ENCODE measurements at places on chromosomes 5 and 9.

DNA sequence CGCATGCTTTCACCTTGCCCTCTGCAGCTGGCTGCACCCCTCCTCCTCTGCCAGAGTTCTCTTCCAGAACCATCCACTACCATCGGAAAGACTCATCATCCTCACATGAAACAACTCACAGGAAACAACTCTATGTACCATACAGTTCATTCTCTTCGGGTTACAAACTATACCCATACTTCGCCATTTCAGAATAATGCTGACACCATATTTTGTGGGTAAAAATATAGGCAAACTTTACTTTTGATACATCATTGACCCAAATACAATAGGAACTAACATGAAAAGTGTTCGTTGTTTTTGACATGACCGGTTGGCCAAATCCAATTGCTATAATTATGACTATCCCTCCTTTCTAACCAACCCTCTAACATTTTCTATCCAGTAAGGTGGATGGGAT lies 421.0 kb downstream of the SEMA5A start:
- no peak for DNase-seq

DNA sequence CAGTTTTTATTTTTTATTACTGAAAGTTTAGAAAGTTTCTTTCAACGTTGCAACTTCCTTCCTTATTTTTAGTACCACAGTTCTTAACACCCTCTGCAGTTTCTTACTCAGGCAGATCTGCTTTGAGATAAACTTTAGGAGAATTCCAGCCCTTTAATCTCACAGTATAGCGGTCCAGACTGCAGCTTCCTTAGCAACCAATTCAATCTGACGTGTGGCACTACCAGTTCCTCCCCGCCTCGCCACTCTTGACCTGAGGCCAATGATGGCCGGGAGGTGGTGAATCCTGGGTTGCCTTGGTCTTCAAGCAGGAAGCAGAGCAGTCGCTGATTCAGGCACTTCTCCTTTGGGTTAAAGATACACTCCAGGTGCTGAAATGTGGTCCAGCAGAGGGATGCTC lies 334.3 kb upstream of the TRPC7 start:
- peak; percentile 3 for DNase-seq

DNA sequence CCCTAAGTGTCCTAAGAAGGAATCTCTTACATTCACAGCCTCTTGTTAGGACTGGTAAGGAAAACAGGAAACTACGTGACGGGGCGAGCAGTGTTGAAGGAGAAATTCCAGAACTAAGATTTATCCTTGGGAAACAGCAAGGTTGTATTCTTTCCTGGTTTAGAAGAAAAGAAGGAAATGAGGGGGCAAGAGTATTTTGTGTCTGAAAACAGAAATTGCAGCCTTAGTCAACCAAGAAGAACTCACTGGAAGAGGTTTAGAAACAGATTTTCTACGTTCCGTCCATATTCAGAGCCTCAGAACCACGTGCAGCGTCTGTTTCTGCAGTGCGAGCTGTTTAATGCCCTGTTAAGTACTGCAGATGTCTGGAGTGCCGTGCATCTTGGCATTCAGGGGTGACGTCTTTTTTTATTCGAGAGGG lies 75.2 kb downstream of the GOLPH3 start:
- no peak for DNase-seq

DNA sequence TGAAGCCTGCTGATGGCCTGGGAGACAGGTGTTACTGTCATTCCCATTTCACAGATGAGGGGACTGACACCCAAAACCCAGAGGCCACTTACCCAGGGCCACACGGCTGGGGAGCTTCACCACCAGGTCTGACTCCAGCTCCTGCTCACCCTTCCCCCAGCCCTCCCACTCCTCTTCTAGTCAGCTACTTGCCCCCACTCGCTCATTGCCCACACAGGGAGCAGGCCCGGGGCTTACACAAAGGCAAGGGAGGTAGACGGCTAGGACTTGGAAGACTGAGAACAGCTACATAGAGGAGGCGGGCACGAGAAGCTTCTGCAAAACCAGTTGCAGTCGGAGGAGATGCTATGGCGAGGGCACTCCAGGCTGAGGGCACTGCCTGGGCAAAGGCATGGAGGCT lies 21.3 kb downstream of the LMX1B start:
- DNase-seq: no peak

- DNase-seq: no peak
These were observed 53.1 kb downstream of the MRPL36 start for GRCh38 chr5:1746371-1747078.

DNA sequence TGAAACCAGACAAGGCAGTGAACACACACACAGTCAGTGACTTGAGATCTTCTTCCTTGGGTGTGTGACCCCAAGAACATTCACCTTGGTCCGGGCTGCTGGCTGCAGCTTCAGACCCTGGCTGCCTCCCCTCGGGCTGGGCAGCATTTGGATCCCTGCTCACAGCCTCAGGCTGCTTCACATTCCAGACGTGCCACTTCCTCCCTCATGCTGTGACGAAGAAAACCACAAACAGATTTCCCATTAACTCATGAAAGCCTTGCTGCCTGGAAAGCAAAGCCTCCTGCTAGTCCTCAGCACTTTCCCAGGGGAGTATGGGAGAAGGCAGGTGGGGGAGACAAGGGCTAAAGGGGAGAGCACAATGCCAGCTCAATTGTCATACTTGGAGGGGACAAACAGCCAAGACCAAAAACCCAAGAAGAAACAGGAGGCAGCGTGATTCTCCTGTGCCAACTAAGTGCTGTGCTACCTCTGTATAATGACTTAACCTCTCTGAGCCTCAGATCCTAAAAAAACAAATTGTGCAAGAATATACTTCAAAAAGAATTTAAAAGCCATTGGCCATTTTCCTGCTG lies 594.6 kb upstream of the BRINP1 start:
- DNase-seq: peak; percentile 32

Data from MV-4-11 (cell line).